ENCODE measurements at places on chromosomes 1 and 21.

DNA sequence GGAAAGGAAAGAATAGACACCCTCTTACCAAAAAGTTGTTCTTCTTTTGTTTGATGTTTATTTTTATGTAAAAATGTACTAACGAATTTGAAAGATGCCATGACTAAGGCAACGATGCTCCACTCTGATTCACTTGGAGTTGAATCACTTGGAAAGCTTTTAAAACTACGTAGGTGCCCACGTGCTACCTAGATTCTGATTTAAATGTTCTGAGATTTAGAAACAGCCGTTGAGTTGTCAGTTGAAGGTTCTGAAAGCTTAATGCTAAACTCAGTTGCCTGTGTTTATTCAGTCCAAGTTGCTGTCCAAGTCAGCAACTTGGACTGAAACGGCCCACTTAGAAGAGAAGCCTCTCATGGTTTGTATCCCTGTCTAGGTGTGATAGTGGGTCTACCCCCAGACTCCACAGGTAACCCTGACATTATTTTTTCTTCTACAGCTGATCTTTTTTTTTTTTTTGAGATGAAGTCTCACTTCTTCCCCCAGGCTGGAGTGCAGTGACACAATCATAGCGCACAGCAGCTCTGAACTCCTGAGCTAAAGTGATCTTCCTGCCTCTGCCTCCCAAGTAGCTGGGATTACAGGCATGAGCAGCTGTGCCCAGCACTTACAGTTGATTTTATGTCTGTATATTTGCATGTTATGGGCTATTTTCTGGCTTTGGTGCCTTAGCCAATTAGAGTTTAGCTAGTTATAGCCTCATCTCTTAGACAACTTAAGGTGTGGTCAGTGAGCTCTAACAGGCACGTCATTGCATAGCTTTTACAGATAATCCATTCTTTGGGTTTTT, 1.4 kb upstream of the VAMP4 start:
- no peak for DNase-seq

GRCh38 chr1:93577536-93578432, 103.9 kb downstream of the BCAR3 start:
- DNase-seq = no peak

DNA sequence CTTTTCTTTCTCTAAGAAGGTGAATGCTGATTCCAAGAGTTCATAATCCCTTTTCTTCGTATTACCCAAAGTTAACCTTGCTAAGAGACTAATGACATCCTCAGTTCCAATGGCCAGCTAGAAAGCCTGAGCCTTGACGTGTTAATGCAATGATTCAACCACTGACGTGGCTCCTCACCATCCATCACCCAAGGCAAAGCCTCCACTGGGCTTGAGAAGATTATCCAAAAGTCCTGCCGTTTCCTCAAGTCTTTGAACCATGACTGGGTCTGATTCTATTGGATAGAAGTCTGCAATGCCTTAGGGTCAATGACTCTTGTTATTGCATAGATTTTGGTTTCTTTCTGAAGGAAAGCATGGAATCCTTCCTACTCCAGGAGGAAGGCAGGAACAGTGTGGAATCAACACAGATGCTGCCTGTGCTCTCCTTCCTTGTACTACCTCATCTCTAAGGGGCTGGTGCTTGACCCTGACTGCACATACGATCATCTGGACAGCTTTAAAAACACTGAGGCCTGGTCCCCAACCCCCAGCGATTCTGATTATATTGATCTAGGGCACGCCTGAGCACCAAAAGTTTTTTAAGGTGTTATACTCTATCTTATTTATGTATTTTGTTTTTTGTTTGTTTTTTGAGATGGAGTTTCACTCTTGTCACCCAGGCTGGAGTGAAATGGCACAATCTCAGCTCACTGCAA, 69.3 kb upstream of the ANGPTL1 start:
- no peak for DNase-seq

DNA sequence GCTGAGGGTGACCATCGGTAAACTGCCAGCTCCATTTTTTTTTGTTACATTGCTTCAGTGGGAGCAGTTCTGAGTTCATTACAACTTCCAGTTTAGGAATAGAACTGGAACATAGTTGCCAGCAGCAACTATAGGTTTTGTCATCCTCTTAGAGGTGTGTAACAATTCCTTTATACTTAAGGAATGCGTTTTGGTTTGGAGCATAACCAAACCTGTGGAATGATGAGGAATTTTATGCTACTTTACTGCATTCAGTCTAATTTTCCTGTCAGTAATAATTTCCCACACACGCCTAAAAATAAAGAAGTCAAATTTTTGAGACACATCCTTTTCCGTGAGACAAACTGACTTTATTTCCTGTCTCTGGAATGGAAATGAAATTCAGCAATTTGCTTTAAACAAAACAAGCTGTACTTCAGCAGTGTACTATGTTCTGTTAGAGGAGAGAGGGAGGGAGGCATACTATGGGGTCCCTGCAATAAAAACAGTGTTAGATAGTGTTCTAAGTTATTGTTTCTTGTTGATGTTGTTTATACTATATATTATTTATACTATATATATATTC, 4.8 kb upstream of the AMPD1 start:
- DNase-seq = no peak

GRCh38 chr1:67766141-67766978, 66.9 kb downstream of the GNG12 start:
- no peak for DNase-seq

DNA sequence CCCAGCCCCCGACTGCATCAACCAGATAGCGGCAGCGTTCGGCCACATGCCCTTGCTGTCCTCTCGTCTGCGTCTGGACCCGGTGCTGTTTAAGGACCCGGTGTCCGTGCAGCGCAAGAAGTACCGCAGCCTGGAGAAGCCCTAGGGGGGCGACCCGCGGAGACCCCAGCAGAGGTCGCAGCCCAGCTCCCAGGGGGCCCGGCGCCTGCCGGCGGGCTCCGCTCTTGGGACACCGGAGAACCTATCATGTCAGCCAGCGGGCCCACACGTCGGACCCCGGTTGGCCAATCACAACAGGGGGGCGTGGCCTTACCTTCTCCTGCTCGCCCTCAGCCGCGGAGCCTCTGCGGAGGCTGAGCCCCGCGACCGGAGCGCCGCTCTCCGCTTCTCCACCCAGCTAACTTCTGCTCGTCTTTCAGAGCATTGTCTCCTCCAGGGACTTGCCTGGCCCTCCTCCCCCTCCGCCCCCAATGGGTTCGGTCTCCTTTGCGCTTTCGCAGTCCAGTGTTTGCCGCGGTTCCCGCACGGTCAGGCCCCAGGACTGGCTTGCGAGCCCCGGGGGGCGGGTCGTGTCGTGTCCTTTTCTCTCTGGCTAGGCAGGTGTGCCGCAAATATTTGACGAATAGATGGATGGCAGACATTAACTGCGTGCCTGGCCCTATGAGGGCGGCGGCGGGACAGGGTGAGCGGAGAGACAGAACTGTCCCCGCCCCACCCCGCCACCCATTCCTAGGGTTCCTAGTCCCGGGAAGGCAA, 10.5 kb downstream of the SLC30A2 start:
- DNase-seq = peak; percentile 80

GRCh38 chr1:230892018-230892491, 23.7 kb upstream of the C1orf198 start:
- no peak for DNase-seq

All from stimulated activated CD8-positive, alpha-beta memory T cell treated with anti-CD3 and anti-CD28 coated beads, Interleukin-7, amount 100 ng/mL, for 48 hours (primary cell).